H7 (cell line): ENCODE measurements at places on chromosomes 1 and 21. TPM values are rescaled to one million over a fixed set of nuclear protein-coding genes. Genes with fewer than 3 reads are reported as not detected.

The CLDN17 gene
- not detected in 2 replicates for total RNA-seq

The LMNA gene
- 101 and 119 TPM in 2 replicates for total RNA-seq

The ATP1A2 gene
- 14.5 and 25.0 TPM in 2 replicates for total RNA-seq

The KRTAP10-1 gene
- not detected in 2 replicates for total RNA-seq

The FCRL3 gene
- not detected in 2 replicates for total RNA-seq

The OR2T11 gene
- not detected in 2 replicates for total RNA-seq

The IRF6 gene
- 2.3 and 4.1 TPM in 2 replicates for total RNA-seq

The CFHR2 gene
- not detected in 2 replicates for total RNA-seq

The LCA5L gene
- total RNA-seq, result 0.17 and 0.78 TPM in 2 replicates

The ARMH1 gene
- 0.62 TPM in 1 of 2 replicates, not detected in the other for total RNA-seq

The ACTA1 gene
- total RNA-seq, result 0.67 and 1.8 TPM in 2 replicates

The APOBEC4 gene
- not detected in 2 replicates for total RNA-seq

The KRTAP19-7 gene
- total RNA-seq, result not detected in 2 replicates

The TMOD4 gene
- 0.80 TPM in 1 of 2 replicates, not detected in the other for total RNA-seq

The CD34 gene
- not detected in 2 replicates for total RNA-seq

The PPIAL4G gene
- 0.03 TPM in 1 of 2 replicates, not detected in the other for total RNA-seq

The IGSF3 gene
- total RNA-seq, result 58.7 and 69.0 TPM in 2 replicates

The S100A16 gene
- total RNA-seq, result 34.5 and 89.0 TPM in 2 replicates

The HAO2 gene
- 0.38 and 1.2 TPM in 2 replicates for total RNA-seq

The MCL1 gene
- total RNA-seq, result 165 and 234 TPM in 2 replicates

The RIMS3 gene
- total RNA-seq, result 20.0 and 20.7 TPM in 2 replicates

The COL24A1 gene
- 0.21 and 1.0 TPM in 2 replicates for total RNA-seq

The SH3BP5L gene
- 38.2 and 40.5 TPM in 2 replicates for total RNA-seq

The S1PR1 gene
- 0.62 and 2.4 TPM in 2 replicates for total RNA-seq

The OR2T35 gene
- not detected in 2 replicates for total RNA-seq

The AQP10 gene
- not detected in 2 replicates for total RNA-seq

The SEMA6C gene
- total RNA-seq, result 6.1 and 8.0 TPM in 2 replicates

The SLC35E2B gene
- 47.4 and 54.8 TPM in 2 replicates for total RNA-seq

The AKT3 gene
- 15.0 and 25.2 TPM in 2 replicates for total RNA-seq

The C1QA gene
- total RNA-seq, result not detected in 2 replicates

The S100A9 gene
- not detected in 2 replicates for total RNA-seq

The IFI44L gene
- 0.48 TPM in 1 of 2 replicates, not detected in the other for total RNA-seq

The KRTAP10-2 gene
- not detected in 2 replicates for total RNA-seq

The PGLYRP3 gene
- total RNA-seq, result not detected in 2 replicates

The PRRX1 gene
- not detected in 2 replicates for total RNA-seq

The PTCH2 gene
- 0.18 and 0.42 TPM in 2 replicates for total RNA-seq

The A3GALT2 gene
- total RNA-seq, result not detected in 2 replicates

The NUP210L gene
- total RNA-seq, result 0.03 TPM in 1 of 2 replicates, not detected in the other

The CFHR3 gene
- 0.87 and 3.0 TPM in 2 replicates for total RNA-seq

The KRTAP12-2 gene
- not detected in 2 replicates for total RNA-seq

The MLLT11 gene
- total RNA-seq, result 37.2 and 45.9 TPM in 2 replicates

The SH2D1B gene
- total RNA-seq, result not detected in 2 replicates

The PTPN14 gene
- 15.7 and 21.3 TPM in 2 replicates for total RNA-seq
